ENCODE measurements at places on chromosomes 4 and X. TPM values are rescaled to one million over a fixed set of nuclear protein-coding genes. Genes with fewer than 3 reads are reported as not detected.
A peak's percentile ranks its signal among the peaks of the same experiment; 100 is the strongest.

- no peaks in the 10 kb centered on the region for H3K36me3 ChIP-seq
- DNase-seq, result no peak
- H3K27me3 ChIP-seq, result no peaks in the 10 kb centered on the region
Measured at GRCh38 chr4:126081336-126081735, 766.6 kb downstream of the FAT4 start.

GRCh38 chrX:99091459-99091858 is 1318.6 kb downstream of the PCDH19 start:
- no peak for DNase-seq
- H3K4me3 ChIP-seq, result no peak overlapping the region
- no peak overlapping the region for H3K27ac ChIP-seq
- no peaks in the 10 kb centered on the region for H3K36me3 ChIP-seq
- H3K4me1 ChIP-seq, result no peaks in the 10 kb centered on the region

DNA sequence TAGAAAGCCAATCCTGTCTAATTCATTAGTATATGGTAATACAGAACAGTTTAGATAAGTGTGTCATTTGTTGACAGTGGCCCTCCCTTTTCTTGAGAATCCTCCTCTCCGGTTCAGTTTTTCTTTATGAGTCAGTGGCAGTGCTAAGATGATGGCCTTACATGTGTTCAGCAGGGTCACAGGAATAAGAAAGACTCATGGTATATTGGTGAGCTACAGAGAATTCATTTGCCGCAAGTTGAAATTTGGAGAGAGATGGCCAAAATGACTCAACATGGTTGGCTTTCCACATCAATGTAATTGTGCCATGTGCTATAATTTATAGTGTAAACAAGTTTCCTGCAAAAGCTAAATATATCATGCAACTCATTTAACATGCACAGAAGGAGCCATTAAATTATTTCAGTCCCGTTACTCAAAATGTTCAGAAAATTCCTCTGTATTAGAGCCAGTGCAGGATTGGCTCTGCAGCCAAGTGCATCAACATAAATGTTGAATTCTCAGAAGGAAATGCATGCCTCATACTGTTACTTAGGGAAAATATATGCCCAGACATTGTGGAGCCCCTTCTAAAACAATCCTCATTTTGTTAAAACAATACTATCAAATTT is 374.3 kb downstream of the AFF2 start:
- H3K36me3 ChIP-seq, result no peaks in the 10 kb centered on the region
- no peak overlapping the region for H3K27ac ChIP-seq
- peaks cover 5% of the 10 kb centered on the region for H3K4me1 ChIP-seq
- H3K27me3 ChIP-seq, result no peaks in the 10 kb centered on the region
- DNase-seq, result peak; percentile 85

The KIAA1210 gene
- not detected for total RNA-seq

GRCh38 chr4:150867148-150867547 is 147.9 kb downstream of the LRBA start:
- peak; percentile 86 for DNase-seq
- H3K27me3 ChIP-seq, result no peaks in the 10 kb centered on the region
- no peaks in the 10 kb centered on the region for H3K4me1 ChIP-seq

- H3K27ac ChIP-seq, result no peak overlapping the region
- no peak for DNase-seq
- no peaks in the 10 kb centered on the region for H3K36me3 ChIP-seq
- H3K27me3 ChIP-seq, result no peaks in the 10 kb centered on the region
- no peaks in the 10 kb centered on the region for H3K4me1 ChIP-seq
Measured at GRCh38 chr4:156884183-156884582, 87.4 kb downstream of the PDGFC start.

DNA sequence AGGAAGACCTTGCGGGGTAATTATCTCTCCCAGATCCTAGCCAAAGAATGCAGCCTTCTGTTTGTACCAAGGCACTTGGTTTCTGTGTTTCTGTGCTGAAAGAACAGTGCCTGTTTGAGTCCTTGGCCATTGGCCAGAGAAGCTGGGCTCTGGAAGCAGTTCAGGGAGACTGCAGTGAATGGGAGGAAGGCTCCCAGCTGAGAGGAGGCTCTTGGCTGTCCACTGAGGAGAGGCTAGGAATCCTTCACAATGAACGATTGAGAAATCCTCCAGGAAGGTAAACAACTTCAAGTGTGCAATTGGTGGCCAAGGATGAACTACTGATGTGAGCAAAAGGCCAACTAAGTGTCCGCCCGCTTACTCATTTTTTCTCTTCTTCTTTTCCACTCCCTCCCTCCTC is 61.3 kb downstream of the HS3ST1 start:
- DNase-seq, result peak; percentile 50
- no peaks in the 10 kb centered on the region for H3K27me3 ChIP-seq
- H3K36me3 ChIP-seq, result no peaks in the 10 kb centered on the region
- H3K4me1 ChIP-seq, result no peaks in the 10 kb centered on the region
- H3K27ac ChIP-seq, result no peak overlapping the region

GRCh38 chrX:40087425-40088298 is 10.1 kb downstream of the BCOR start:
- no peak overlapping the region for H3K4me3 ChIP-seq
- no peak for DNase-seq
- peak overlapping the region; percentile 59 for H3K27ac ChIP-seq
- H3K4me1 ChIP-seq, result peaks cover 32% of the 10 kb centered on the region
- H3K36me3 ChIP-seq, result no peaks in the 10 kb centered on the region
- H3K27me3 ChIP-seq, result no peaks in the 10 kb centered on the region

- no peaks in the 10 kb centered on the region for H3K27me3 ChIP-seq
- no peaks in the 10 kb centered on the region for H3K36me3 ChIP-seq
- no peak for DNase-seq
- H3K4me3 ChIP-seq, result no peak overlapping the region
Measured at GRCh38 chrX:40523852-40524251, 56.9 kb upstream of the ATP6AP2 start.

DNA sequence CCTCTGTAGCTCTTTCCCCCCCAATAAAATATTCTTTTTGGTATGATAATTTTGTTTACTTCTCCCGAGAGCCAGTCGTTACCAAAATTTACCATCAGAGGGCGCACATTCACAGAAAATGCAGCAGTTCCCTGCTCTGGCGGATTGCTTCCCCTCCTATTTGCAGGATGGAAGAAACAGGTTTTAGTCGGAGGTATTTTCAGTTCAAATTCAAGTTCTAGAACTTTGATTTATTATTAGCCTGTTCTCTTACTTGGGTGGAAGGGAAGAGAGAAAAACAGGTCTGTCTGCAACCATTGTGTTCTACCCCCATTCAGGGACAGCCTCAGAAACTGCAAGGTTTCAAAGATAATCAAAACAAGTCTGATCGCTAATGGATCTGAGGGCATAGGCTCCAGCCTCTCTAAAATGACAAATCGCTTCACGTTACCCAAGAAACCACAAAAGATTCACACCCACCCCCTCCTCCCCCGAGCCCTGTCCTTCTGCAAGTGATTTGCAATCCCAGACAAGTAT is 263.8 kb upstream of the RPS6KA3 start:
- no peaks in the 10 kb centered on the region for H3K36me3 ChIP-seq
- peaks cover 2% of the 10 kb centered on the region for H3K27me3 ChIP-seq
- peak overlapping the region; percentile 38 for H3K4me3 ChIP-seq
- no peak overlapping the region for H3K27ac ChIP-seq
- DNase-seq, result peak; percentile 71

- H3K27ac ChIP-seq, result no peak overlapping the region
- H3K4me1 ChIP-seq, result no peaks in the 10 kb centered on the region
- DNase-seq, result no peak
- no peak overlapping the region for H3K4me3 ChIP-seq
Measured at GRCh38 chr4:143019351-143019750, 165.4 kb upstream of the USP38 start.

- peak; percentile 93 for DNase-seq
- no peak overlapping the region for H3K4me3 ChIP-seq
- H3K27me3 ChIP-seq, result no peaks in the 10 kb centered on the region
Measured at GRCh38 chrX:134603806-134604700, 54.2 kb downstream of the PLAC1 start.

DNA sequence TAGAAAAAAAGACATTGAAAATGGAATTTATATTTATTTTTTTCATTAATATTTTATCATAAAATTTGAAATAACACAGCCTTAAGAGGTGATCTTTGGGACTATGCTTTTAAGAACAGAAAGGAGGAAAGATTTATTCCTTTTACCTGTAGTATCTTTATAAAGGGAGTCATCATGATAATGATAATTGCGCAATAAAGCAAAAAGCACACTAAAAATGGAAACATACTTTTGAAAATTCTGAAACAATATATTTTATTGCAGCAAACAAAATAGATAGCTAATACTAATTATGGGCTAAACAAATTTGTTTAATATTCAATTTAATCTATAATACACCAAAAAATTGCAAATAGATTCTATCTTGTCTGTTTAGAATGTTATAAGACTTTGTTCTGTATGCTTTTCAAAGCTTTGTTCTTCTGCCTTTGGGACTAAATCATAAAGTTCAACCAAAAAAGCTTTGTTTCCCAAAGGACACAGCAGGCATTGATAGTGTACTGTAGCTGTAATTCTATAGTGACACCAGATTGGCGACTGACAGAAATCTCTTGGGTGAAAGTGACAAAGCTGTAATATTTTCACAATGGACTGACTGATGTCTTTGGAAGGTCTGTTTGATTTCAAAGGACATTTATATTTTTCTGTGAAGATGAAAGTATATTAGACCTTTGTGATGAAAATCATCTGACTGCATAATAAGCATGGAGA is 2156.6 kb upstream of the TENM3 start:
- DNase-seq, result no peak
- H3K36me3 ChIP-seq, result no peaks in the 10 kb centered on the region
- no peak overlapping the region for H3K4me3 ChIP-seq
- no peaks in the 10 kb centered on the region for H3K27me3 ChIP-seq
- H3K27ac ChIP-seq, result no peak overlapping the region

DNA sequence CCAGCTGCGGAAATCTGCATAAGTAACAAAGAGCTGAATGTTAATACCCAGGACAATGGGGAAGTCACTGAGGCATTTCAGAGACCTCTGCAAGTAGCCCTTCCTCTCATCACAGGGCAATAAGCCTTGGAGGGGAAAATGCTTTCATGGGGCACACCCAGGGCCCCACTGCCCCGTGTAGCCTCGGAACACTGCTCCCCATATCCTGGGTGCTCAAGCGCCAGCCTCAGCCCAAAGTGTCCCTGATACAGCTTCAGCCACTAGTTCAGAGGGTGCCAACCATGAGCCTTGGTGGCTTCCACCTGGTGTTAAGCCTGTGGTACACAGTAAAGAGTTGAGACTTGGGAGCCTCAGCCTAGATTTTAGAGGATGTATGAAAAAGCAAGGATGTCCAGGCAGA is 402.8 kb upstream of the CXorf51A start:
- H3K27me3 ChIP-seq, result no peaks in the 10 kb centered on the region
- no peak for DNase-seq
- no peaks in the 10 kb centered on the region for H3K36me3 ChIP-seq

DNA sequence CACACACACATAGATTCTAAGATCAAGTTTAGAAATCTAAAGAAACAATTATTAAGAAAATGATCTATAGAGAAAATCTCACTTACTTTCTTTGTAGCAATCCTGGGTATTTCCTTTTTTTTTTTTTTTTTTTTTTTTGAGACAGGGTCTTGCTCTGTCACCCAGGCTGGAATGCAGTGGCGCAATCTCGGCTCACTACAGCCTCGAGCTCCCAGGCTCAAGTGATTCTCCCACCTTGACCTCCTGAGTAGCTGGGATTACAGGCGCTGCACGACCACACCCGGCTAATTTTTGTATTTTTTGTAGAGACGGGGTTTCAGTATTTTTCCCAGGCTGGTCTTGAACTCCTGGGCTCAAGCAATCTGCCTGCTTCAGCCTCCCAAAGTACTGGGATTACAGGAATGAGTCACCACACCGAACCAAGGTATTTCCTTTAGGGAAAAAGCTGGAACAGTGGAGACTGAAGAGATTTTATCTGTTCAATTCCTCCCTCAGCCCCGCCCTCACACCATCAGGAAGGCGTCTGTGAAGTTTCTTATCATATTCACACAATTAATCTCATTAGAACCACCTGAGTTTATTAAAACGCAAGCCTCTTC is at the start of gene TRIML2:
TSS of gene TRIML2 (minus strand) at position 447 of the 599 bp plus-strand sequence. CDS start 4,235 bp downstream, outside the sequence.
- H3K27me3 ChIP-seq, result no peaks in the 10 kb centered on the region
- no peaks in the 10 kb centered on the region for H3K36me3 ChIP-seq
- H3K27ac ChIP-seq, result no peak within 1 kb of the TSS
- no peak for DNase-seq
- no peak within 1 kb of the TSS for H3K4me3 ChIP-seq
- H3K4me1 ChIP-seq, result no peaks in the 10 kb centered on the region

DNA sequence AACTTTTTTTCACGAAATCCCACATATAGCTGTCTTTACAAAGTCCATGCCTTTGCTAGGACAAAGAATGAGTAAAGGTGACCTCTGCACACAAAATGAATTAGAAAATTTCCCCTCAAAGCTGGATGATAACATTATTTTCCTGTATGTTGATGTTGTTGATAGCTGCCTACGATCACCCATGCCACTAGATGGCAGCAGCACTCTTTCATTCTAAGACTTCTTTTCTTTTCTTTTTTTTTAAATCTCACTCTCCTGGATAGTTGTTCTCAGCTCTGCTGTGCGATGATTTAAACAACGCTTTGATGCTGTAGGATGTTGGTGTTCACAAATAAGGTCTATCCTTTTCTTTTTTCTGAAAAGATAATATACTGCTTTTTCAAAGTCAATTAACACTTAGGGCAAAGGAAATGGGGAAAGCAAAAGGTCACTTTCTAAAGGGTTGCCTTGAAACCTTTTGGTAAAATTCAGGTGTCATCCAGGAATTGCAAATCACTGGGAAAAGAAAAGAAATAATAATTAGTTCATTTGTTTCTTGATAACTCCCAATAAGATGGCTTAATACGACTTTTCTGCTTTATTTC is 266.8 kb downstream of the C4orf33 start:
- DNase-seq, result peak; percentile 50
- H3K4me3 ChIP-seq, result no peak overlapping the region
- no peaks in the 10 kb centered on the region for H3K36me3 ChIP-seq
- H3K27me3 ChIP-seq, result no peaks in the 10 kb centered on the region
- H3K4me1 ChIP-seq, result no peaks in the 10 kb centered on the region

The FAT1 gene
- 408 TPM for total RNA-seq

- H3K27ac ChIP-seq, result no peak overlapping the region
- no peak overlapping the region for H3K4me3 ChIP-seq
- DNase-seq, result no peak
- H3K4me1 ChIP-seq, result peaks cover 12% of the 10 kb centered on the region
- H3K36me3 ChIP-seq, result peaks cover 12% of the 10 kb centered on the region
- H3K27me3 ChIP-seq, result no peaks in the 10 kb centered on the region
Measured at GRCh38 chr4:184402740-184403383, 71.5 kb downstream of the IRF2 start.

DNA sequence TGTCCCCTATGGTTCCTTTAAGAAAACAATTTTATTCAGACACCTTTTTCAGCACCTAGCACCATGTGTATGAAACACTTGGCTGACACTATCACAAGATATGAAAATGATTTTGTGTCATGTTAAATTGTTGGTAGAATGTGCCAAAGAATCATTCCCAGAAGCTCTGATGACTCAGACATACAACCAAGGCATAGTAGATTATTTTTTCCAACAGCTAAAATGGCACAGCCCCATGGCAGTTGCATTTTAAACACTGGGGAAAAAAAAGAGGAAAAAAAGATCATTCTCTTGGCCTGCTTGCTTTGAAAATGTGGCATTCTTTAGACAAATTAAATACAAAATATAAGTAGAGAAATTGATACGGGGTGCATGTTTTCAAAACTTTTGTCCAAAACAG is 230.2 kb downstream of the NLGN4X start:
- H3K4me3 ChIP-seq, result no peak overlapping the region
- no peak overlapping the region for H3K27ac ChIP-seq
- no peaks in the 10 kb centered on the region for H3K4me1 ChIP-seq
- no peaks in the 10 kb centered on the region for H3K36me3 ChIP-seq
- no peaks in the 10 kb centered on the region for H3K27me3 ChIP-seq

The DAPP1 gene
- not detected for total RNA-seq

- H3K4me3 ChIP-seq, result no peak overlapping the region
- no peaks in the 10 kb centered on the region for H3K27me3 ChIP-seq
- no peaks in the 10 kb centered on the region for H3K4me1 ChIP-seq
- DNase-seq, result peak; percentile 9
- no peak overlapping the region for H3K27ac ChIP-seq
Measured at GRCh38 chr4:43776371-43776770, 672.2 kb downstream of the KCTD8 start.

The NHSL2 gene
- total RNA-seq, result 4.1 TPM

All from fibroblast of lung (primary cell).